ENCODE measurements at places on chromosomes 5 and 9.

DNA sequence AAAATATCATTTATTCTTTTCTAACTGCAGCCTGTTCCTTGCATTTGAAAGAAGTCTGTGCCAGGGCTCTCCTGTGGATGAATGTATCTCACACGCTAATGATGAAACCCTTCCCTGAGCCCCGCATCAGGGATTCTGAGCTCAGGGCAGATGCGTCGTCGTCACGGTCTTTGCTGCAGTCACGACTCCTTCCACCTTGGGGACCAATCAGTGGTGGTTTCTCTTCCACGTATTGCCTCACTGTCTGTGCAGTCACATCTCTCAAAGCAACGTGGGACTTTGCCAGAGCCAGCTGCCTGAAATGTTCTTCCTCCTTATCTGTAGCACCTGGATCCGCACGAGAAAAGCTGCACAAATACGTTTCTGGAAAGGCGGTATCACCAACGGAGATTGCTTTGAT lies 13.9 kb upstream of the UBE2QL1 start:
- no peak for DNase-seq

DNA sequence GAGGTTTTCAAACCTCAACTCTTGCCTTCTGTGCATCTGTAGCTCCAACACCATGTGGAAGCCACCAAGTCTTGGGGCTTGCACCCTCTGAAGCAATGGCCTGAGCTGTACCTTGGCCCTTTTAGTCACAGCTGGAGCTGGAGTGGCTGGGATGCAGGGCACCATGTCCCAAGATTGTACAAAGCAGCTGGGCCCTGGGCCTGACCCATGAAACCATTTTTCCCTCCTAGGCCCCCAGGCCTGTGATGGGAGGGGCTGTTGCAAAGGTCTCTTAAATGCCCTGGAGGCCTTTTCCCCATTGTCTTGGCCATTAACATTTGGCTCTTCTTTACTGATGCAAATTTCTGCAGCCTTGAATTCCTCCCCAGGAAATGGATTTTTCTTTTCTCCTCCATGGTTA lies 11.8 kb upstream of the ENTREP1 start:
- no peak for DNase-seq

GRCh38 chr9:88183798-88184495 lies 45.7 kb upstream of the SPATA31C2 start:
- no peak for DNase-seq

DNA sequence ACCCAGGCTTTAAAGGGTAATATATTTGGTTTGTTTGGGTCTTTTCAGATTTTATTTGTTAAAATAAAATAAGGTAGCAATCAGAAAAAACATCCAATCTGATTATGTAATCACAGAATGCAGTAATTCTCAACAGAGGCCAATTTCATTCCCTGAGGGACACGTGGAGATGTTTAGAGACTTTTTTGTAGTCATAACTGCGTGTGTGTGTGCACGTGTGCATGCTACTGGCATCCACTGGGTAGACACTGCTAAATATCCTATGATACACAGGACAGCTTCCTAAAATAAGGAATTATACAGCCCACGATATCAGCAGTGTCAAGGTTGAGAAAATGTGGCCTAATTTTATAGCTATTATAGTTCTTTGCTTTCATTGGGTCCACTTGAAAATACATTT lies 180.8 kb upstream of the KLF9 start:
- no peak for DNase-seq

DNA sequence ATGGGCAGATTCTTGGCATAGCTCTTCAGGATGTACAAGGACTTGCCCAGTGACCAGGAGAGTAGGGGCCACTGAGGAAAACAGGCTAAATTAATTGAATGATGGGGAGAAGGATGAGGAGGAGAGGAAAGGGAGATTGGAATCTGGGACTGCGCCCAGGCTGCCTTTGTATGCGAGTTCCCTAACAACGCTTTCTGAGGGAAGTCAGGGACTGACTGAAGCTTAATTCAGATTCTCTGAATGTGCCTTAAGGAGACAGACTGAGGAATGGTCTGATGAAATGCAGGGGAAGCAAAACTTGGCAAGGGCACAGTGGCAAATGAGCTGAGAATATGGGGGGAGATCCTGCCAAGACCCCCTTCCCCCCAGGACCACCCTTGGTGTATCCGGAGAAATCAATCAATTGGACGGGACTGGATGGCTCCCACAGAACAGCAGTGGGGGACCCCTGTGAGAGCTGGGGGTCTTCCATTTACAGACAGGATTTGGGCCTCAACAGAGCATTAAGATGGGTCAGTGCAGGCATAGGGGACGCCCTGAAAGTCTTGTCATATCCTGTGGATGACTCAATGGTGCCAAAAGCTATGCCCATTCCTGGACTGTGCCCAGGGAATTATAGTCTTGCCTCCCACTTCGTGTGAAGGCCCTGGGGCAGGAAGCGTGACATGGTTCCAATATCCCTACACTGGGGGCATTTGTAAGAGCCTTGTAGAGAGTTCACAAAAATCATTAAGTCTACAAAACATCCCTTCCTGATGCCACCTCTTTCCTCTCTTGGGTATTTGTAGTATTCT lies 215.5 kb upstream of the TNC start:
- no peak for DNase-seq

DNA sequence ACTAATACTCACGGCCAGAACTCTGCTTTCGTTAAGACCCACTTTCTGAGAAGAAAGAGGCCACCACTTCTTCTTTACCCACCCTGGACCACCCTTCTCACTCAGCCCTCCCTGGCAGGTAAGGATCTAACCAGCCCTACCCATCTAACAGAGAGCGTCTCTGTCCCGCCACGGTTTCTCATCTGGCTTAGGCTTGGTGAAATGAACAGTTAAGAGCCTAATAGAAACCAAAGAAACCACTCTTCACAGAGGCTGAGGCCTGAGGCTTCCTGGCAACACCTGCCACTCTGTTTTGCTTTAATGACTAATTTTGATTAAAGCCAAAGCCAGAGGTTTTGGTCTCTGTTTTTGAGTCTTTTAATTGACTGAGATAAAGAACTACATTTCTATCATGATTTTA lies 354.1 kb upstream of the SLC30A5 start:
- no peak for DNase-seq

- no peak for DNase-seq
Measured at GRCh38 chr5:157574456-157575380, 857 bp downstream of the ADAM19 start.

- no peak for DNase-seq
Measured at GRCh38 chr5:80619086-80619485, 35.4 kb upstream of the MSH3 start.

Data from GF-D8 (cell line).